ENCODE measurements at places on chromosomes 12 and 14.

DNA sequence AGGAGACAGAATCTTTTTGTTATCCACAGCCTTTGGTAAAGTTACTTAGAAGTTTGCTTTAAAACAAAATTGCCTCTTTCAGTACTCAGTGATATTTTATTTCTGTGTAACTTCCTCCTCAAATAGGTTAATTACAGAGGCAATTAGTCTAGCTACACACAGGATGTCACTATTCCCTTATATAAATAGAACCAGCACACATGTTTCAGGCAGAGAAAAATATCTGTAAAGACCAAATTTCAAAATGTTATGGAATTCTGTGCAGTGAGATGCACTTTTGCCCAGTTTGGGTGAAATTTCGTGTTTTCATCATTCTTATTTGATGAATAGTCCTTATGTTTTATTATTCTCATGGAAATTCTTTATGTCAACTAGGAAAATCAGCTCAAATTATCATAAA lies 410.6 kb upstream of the SOX5 start:
- DNase-seq: no peak

DNA sequence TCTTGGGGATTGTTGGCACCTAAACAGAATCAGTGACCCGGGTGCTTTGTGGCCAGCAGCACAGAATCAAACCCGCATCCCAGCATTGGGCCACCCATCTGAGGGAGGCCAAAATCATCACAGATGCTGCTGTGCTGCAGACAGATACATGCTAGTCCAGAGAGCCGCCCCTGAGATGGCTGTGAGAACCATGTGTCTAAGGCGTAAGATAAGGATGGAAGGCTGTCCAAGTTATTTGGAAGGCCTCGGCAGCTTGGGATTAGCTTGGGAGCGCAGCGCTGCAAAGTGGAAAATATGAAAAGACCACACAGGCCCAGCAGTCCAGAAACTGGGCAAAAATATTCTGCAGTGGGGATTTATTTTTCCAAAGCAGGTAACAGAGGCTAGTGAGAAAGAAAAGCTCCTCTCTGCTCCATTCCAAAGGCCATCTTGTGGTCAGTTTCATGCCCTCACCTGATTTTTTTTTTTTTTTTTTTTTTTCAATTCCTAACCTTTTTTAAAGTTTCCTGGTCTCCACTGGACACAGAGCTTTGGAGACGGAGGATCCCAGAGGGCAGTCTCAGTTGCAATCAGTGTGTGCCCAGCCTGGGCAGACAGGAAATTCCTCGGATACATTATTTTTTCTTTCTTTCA lies 178.9 kb upstream of the BCL2L14 start:
- no peak for DNase-seq

DNA sequence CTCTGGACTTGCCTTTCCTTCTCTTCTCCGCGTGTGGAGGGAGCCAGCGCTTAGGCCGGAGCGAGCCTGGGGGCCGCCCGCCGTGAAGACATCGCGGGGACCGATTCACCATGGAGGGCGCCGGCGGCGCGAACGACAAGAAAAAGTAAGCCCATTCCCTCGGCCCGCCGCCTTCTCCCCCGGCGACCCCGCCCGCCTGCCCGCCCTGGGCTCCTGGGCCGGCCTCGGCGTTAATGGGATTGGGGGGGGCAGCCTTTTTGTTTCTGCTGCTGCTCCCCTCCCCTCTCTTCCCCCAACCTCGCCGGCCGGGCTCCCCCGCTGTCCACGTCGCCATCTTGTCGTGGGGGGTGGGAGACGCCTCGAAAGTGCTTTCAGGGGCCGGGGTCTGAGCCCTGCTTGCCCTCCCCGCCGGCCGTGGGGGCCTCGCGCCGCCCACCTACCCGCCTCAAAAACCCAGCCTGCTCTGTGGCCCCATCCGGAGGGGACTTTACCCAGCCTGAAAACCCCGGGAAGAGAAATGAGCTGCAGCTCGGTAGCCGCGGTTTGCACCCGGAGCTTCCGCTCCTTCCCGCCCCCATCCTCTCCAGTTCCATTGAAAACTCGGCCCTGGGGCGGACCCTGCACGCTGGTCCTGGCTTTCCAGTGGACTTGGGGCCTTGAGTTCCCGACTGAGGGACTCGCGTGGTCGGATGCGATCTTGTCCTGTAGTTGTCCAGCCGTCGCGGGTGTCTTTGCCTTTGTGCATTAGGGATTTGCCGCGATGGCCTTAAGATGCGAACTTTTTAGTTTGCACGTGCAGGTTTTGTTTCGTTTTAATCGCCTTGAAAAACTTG lies 598 bp downstream of the HIF1A start:
- peak; percentile 44 for DNase-seq

DNA sequence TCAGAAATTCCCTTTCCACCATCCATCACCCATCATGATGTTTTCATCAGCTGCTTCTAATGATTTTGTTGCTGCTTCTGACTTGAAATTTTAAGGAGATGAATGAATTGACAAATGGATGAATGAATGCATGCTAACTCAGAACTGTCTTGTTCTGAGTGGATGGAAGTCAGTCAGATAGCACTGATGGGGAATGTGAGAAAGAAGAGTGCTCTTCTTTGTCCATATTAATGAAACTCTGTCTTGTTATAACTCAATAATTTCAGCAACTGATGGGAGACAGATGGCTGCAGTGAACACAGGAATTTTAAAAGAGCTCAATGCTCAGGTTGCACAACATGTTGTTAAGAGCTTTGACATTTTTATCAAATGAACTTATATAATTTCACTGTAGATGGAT lies 422.0 kb downstream of the TRHDE start:
- DNase-seq: no peak

GRCh38 chr12:96029826-96030225 lies 5.6 kb downstream of the LTA4H start:
- no peak for DNase-seq

DNA sequence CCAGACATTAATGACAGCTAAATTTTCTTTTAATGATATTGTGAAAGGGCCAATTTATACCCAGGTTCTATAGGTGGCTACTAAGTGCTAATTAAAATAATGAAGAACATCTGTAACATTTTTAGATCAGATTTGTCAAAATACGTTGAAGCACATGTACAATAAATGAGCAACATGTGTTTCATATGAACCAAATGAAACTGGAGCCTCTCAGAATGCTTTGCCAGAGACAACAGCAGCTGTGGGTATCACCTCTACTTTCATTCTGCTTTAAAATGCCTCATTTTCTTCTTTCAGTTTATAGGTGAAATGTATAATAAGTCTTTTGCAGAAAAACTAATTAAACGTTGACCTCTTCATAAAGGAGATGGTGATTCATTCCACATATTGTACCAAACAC lies 26.1 kb upstream of the MYF6 start:
- DNase-seq: no peak

GRCh38 chr14:56664811-56665421 lies 85.3 kb downstream of the TMEM260 start:
- no peak for DNase-seq

- DNase-seq: no peak
Observed at GRCh38 chr12:11710431-11710830, 61.0 kb downstream of the ETV6 start.

DNA sequence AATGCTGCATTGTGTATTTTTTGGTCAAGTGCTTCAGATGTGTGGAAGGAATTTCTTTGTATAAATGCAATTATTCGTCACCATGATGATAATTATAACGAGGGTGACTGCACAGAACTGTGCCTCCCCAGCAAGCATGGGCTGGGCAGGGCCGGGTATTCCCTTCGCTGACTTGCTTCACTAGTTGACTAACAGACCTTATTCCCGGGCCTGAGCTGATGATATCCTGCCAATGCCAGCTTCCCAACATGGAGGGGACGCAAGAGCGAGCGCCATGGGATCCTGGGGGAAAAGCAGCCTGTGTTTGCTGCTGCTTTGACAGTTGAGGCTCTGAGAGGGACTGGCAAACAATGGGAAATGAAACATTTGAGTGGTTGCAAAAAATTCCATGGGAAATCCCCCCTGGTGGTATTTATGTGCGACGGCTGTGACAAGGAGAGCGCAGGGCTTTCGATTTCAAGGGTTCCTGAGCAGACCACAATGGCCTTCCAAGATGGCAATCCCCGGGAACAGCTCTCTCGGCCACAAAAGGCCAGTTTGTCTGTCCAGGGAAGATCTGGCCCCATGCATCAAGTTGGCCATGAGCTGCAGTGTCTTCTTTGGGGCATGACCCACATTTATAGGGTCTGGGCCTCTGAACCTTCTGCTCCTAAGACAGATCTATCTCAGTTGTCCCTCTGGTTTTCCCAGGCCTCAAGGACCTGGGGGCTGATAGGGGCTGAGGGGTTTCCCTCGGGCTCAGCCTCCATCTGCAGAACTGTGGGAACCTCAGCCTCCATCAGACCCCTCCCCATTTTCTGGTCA lies 21.9 kb upstream of the MAP1LC3B2 start:
- DNase-seq: peak; percentile 26

DNA sequence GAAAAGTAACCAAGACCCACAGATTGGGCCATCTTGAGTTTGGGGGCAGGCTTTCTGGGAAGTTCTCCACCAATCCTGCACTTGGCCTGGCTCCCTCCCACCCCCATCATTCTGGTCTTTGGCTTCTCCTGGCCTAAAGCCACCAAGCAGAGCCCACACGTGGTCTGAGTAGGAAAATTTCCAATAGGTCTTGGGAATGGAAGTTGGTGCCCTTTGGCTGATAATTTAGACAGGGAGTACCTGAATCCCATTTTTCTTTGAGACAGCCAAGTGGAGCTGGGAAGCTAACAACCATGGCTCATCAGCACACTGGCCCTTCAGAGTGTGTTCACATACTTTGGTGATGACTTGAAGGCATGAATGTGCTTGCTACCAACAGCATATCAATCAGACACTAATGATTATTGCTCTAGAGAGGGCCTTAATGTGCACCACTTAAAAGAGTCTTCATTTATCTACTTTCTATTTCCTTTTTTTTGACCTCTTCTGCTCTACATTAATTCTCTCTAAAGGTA lies 156.0 kb downstream of the EGLN3 start:
- no peak for DNase-seq

DNA sequence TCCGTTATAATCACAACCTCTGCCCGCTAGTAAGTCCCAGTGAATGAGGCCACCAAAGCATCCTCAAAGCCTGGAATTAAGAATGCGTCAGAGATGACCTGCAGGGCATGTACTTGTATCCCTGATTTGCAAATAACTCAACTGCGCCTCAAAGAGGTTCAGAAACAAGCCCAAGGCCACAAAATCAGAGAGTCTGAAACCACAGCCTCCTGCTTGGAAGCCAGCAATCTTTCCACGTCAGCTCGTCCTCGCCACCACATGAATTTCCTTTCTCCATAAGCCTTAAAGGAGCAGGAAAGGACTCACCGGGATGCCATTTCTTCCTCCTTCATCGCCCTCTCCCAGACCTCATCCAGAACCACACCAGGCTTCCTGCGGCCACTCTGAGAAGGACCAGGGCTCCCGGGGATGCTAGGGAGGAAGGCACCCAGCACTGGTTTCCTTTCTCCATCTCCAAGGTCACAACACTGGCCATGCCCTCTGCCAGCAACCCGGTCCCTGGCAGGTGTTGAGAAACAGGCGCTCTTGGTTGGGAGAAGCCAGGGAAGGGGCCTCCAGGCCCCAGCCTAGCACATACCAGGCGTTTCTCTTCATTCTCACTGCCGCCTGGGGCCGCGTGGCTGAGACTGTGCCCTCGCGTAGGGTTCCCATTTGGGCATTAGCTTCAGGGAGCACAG lies 191.2 kb upstream of the DIO3 start:
- DNase-seq: no peak

DNA sequence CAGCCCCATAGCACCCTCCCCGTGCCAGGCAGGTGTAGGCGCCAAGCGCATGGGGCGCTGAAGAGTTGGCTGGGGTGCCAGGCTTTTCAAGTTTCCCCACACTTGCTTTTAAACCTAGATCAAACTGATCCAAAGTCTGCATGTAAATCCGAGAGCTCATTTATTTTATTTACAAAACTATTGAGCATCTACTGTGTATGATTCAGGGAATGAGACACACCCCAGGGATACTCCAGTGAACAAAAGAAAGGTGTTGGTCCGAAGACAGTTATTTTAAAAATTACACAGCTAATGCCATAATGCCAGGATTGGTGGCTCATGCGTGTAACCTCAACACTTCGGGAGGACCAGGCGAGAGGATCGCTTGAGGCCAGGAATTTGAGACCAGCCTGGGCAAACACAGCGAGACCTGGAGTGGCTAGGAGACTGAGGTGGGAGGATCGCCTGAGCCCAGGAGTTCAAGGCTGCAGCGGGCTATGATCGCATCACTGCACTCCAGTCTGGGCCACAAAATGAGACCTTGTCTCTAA lies 780 bp upstream of the SLC41A2 start:
- no peak for DNase-seq

- DNase-seq: no peak
Observed at GRCh38 chr12:83128540-83128939, 441.8 kb downstream of the TMTC2 start.

GRCh38 chr12:12715459-12716150 lies 1.6 kb upstream of the CDKN1B start:
- peak; percentile 39 for DNase-seq

DNA sequence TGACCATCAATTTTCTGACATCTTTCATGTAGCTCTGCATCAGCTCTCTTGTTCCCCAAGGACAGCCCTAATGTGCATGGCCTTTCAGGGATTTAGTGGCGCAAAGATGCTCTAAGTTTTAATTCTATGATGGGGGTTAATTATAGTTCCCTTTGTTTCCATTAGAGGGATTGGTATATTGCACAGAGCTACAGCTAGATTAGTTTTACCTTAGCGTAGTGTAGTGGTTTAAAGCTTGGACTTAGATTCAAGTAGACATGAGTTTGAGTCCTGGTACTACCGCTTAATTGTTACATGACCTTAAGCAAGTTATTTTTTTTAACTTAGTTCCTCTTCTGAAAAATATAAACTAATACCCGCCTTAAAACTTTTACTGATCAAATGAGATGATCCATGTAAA lies 247.8 kb upstream of the KRR1 start:
- DNase-seq: no peak

DNA sequence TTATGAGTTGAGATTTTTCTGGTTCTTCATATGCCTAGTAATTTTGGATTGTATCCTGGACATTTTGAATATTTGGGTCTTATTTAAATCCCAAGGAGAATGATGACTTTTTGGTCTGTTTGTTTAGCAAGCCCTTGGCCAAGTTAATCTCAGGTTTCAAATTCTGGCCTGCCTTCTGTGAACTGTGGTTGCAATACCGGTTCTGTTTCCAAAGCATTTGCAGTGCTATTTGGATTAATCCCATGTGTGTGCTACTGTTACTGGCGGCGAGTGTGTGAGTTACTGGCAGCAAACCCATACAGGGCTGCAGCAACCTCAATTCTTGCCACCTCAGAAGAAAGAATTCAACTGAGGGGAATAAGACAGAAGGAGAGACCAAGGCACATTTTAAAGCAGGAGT lies 51.1 kb downstream of the TMEM260 start:
- no peak for DNase-seq

- DNase-seq: no peak
Observed at GRCh38 chr14:20328705-20329104, 4.4 kb downstream of the CCNB1IP1 start.

All from CD4-positive, alpha-beta T cell treated with Interleukin-15 for 1 hour (primary cell).